Stromal cell of bone marrow (primary cell): ENCODE measurements at places on chromosomes 2 and 18.

DNA sequence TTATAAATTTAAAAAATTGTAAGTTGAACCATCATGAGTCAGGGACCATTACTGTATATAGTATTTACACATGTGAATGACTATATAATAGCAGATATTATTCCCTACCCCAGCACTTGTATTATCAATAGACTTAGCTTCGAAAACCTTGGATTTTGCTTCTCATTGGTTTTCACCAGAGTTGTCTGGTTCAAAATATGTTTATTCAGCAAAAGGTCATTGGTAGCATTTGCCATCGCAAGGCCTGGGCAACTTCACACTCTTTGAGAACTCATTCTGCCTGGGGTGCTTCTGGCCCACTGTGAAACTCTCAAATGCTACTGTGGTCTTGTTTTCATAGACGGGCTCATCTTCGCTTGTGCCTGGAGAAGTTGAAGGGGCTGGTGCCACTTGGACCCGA is 20.1 kb downstream of the MXD1 start:
- no peak for DNase-seq

DNA sequence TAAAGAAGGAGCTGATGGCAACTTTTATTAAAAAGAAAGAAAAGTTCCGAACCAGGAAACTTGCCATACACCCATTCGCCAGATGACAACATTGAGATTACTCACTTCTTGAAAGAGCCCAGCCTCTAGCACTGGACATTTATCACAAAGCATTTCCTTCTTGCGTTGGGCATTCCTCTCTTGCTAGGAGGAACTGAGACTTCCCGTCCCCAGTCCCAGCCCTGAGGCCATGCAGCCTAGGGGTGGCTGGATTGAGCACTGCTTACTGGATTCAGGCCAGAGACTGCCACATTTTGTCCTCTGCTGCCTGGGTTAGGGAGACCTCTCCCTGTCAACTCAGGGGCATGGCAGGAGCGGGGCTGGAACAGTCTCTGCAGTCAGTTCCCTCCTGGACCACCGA is 80.1 kb downstream of the SDC1 start:
- DNase-seq = no peak

DNA sequence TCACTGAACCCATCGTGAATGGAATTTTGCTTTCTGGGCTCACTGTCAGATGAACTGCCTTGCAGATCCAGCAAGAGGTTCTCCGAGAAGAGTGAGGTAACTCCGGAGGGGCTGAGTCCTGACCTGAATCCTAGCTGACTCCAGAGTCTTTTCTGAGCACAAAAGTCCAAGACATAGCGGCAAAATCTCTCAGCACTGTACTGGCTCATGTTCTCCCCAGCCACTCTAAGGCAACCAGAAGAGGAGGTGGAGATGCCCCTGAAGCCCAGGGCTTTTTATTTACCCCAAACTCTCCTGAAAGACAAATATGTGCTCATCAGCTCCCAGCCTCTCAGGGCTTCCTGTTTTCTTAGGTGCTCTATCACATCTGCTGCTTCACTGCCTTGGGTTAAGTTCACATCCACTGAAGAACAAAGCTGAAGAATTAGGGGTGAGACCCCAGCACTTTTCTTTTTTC is 221.8 kb downstream of the MREG start:
- DNase-seq = no peak

DNA sequence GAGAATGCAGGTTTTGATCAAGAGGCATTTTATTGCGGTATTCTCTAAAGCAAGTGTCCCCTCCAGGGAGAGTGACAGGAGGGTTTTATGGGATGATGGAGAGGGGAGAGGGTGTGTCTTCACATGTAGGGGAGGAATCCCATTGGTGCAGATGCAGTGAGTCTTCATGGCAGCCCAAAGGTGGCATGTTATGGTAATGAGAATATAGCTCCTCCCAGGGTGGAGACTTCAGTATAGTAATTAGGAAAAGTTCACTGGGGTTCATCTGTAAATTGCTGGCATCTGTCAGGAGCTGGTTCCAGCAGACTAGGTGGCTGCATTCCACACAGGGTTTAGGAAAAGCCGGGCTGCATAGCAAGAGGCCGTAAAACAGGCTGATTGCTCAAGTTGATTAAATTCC is 230.7 kb upstream of the CCDC68 start:
- no peak for DNase-seq

GRCh38 chr2:185245806-185246205 is 492.8 kb upstream of the FSIP2 start:
- no peak for DNase-seq

- no peak for DNase-seq
Measured at GRCh38 chr18:67144329-67144728, 372.2 kb downstream of the DSEL start.

DNA sequence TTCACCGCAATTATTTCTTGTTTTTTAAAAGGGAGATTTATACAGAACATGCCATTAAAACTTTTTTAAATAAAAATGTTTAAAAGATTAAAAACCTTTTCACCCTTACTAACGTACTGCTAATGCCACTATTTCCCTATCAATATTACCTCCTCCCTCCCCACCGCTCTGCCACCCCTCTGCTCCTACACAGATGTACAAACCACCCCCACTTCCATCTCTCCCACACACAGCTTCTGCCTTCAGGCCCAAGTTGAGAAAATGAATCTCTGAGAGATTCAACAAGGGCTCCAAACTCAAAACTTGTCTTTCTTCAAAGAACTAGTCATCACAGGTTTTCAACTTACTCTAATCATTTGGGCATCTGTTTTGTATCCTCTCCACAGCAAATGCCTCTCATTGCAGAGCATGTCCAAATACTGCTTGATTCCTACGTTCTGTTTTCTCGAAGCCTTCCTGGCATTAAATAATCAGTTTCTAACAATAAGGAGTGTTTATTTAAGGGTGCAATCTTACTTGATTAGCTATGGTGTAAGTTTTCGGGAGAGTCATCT is 32.1 kb downstream of the FARSB start:
- no peak for DNase-seq
